ENCODE measurements at places on chromosomes 3 and 15.

GRCh38 chr15:42798802-42799201, 61.9 kb upstream of the CDAN1 start:
- no peak for DNase-seq

- DNase-seq = no peak
Observed at GRCh38 chr3:7789324-7789723, 712.3 kb upstream of the LMCD1 start.

DNA sequence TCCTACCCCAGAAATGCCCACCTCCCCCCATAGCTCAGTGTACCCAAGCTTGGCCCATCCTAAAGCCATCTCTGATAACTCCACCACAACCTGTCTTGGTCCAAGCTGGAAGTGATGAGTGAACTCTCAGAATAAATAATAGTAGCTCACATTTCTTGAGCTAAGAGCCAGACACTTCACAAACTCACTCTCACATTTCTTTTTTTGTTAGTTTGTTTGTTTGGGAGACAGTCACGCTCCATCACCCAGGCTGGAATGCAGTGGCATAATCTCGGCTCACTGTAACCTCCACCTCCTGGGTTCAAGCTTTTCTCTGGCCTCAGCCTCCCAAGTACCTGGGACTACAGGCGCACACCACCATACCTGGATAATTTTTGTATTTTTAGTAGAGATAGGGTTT, 46.2 kb downstream of the LIPC start:
- DNase-seq = no peak

GRCh38 chr3:174132006-174132405, 727.1 kb upstream of the NAALADL2 start:
- DNase-seq = no peak

DNA sequence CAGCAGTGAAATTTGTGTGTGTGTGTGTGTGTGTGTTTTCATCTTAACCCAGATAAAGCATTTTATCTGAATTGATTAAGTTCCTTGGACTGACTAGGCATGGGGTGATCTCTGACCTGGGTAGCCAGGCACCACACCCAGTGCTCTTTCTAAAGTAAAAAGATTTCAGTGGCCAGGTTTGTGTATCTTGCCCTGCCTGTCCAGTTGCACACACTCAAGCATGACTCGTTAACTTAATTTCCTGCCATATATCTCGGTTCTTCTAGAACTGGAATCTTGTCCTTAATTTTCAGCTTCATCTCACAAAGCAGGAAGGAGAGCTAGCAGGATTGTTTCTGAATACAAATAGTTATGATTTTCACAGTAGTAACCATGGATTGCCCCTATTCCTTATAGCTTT, 17.0 kb downstream of the TM4SF18 start:
- DNase-seq = no peak
